Testis (tissue), 5 donors: ENCODE measurements at places on chromosomes 7 and 10.

- H3K27ac ChIP-seq = peak overlapping the region; percentile 43
- no peak overlapping the region for H3K4me3 ChIP-seq
- no peak for DNase-seq
- H3K4me1 ChIP-seq = peaks cover 71% of the 10 kb centered on the region
Measured at GRCh38 chr10:124671486-124672075, 72.6 kb downstream of the FAM53B start.

- no peak within 1 kb of the TSS for H3K27ac ChIP-seq
- H3K4me3 ChIP-seq = no peak within 1 kb of the TSS
- H3K27me3 ChIP-seq = no peaks in the 10 kb centered on the region
- no peak for DNase-seq
- no peaks in the 10 kb centered on the region for H3K36me3 ChIP-seq
Measured at GRCh38 chr10:116590590-116591444, at the start of gene PNLIPRP1. Gene PNLIPRP1 (plus strand): TSS chr10:116590959. CDS start chr10:116591130, 171 bp downstream.

DNA sequence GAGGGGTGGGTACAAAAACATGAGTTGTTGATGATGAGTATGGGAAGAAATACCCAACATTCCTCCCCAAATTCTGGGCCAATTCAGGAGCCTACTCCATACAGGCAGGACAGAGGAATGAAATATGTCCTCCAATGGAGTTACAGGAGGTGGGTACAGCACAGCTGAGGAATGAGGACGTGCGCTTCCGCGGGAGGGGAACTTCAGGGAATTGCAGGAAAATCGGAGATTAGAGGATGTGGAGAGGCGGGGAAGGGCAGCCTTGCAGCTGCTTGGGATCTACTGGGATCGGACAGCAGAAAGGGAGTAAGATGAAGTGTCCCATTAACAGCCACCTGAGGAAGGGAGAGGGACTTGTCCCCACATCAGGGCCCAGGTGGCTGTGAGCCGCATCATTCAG is 50.2 kb downstream of the PDIA4 start:
- H3K4me3 ChIP-seq = no peak overlapping the region
- no peaks in the 10 kb centered on the region for H3K4me1 ChIP-seq
- no peaks in the 10 kb centered on the region for H3K36me3 ChIP-seq
- DNase-seq = no peak
- H3K27ac ChIP-seq = no peak overlapping the region

- H3K36me3 ChIP-seq = no peaks in the 10 kb centered on the region
- H3K27me3 ChIP-seq = no peaks in the 10 kb centered on the region
- H3K4me1 ChIP-seq = no peaks in the 10 kb centered on the region
Measured at GRCh38 chr10:95976362-95977229, 66.8 kb upstream of the CCNJ start.
